ENCODE measurements at places on chromosomes 3 and 15.
A peak's percentile ranks its signal among the peaks of the same experiment; 100 is the strongest.

DNA sequence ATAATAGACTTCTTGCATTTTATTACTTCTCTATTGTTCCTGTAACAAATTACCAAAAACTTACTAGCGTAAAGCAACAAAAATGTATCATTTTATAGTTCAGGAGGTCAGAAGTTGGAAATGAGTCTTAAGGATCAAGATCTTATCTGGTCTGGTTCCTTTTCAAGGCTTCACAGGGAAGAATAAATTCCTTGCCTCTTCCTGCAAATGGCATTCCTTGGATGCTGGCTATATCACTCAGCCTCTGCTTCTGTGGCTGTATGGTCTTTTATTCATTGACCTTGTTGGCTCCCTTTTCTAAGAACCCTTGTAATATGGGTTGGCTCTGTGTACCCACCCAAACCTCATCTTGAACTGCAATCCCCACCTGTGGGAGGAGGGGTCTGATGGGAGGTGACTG lies 478.4 kb upstream of the THBS1 start:
- DNase-seq: no peak

DNA sequence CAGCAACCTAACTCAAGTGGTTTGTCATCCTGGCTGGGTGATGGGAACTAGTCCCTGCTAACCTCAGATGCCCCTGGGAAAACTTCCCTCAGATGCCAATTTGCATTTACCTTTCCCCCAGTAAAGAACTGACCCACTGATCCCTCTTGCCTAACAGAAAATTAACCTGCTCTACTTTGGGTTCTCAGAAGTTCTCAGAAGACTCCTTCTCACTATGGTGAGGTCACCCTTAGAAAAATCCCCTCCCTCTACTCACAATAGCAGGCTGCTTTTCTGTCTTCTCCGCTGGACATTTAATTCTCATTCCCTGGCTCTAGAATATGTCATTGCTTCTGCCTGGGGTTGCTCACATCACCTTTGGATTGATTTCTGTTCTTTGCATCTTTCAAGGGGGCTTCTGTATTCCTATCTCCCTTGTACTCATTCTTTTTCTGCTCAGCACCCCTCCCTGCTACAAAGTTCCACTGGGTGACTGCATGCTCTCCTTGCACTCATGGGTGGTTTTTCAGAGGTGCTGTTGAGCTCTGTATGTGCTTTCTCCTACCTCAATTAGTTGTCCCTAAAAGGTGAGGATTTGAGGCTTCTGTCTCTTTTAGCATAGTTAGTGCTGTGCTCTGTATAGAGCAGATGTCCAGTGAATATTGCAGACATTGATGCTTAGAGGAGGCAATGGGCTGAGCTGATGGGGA lies 869 bp downstream of the PLA1A start:
- peak; percentile 53 for DNase-seq

GRCh38 chr3:172203522-172204258 lies 164.3 kb downstream of the FNDC3B start:
- DNase-seq: no peak

- no peak for DNase-seq
Observed at GRCh38 chr15:48963524-48964113, at the start of gene SHC4. SHC4 (minus strand) TSS chr15:48963919; CDS start chr15:48963015, 904 bp downstream.

GRCh38 chr3:179796421-179796820 lies 143.6 kb downstream of the USP13 start:
- DNase-seq: no peak

DNA sequence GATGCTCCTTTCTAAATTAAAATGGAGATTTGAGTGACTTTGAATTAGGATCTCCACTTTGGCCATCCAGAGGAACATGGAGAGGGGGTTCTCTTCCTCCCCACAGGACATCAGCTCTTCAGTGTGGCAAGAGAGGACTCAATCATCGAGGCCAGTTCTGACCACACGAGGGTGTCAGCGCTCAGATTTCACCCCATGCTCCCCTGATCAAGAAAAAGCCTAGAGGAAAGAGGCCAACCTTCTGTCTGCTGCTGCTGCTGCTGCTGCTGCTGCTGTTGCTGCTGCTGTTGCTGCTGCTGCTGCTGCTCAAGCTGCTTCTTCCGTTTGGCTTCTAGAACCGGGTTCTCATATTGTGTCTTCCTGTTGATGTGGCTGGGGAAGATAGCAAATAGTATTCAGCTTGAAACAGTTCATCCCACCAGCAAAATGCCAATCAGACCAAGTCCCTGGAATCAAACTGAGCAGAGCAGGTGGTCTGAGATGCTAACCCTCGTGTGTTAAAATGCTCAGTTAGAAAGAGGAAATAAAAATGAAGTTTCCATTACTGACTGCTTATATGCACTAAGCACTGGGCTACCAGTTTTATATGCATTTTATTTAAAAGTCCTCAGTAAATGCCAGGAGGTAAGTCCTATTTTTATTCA lies 599.0 kb downstream of the MAGI1 start:
- DNase-seq: no peak
